ENCODE measurements at places on chromosomes 3 and 15.

GRCh38 chr3:37987315-37987697, 3.3 kb upstream of the VILL start:
- DNase-seq = no peak

DNA sequence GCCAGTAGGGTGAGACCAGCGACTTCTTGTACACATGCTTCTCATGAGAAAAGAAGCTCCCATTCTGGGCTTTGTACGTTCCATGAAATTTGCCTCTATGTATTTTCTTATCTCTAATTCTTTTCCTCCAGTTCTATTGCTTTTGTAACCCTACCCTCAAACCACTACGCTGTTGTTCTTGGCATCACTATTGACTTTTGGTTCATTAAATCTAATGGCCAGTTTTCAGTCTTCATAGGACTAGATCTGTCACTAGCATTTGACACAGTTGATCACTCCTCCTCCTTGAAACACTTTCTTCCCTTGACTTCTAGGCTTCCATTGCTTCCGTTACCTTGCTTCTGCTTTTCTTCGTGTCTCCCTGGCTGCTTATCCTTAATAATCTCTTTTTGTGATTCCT, 121.7 kb upstream of the GOLGA6L4 start:
- DNase-seq = no peak

- DNase-seq = no peak
Observed at GRCh38 chr3:188367678-188368077, 213.7 kb downstream of the LPP start.

GRCh38 chr3:157148196-157148889, 11.6 kb downstream of the CCNL1 start:
- no peak for DNase-seq

- no peak for DNase-seq
Observed at GRCh38 chr3:173135059-173135458, 6.0 kb downstream of the SPATA16 start.

DNA sequence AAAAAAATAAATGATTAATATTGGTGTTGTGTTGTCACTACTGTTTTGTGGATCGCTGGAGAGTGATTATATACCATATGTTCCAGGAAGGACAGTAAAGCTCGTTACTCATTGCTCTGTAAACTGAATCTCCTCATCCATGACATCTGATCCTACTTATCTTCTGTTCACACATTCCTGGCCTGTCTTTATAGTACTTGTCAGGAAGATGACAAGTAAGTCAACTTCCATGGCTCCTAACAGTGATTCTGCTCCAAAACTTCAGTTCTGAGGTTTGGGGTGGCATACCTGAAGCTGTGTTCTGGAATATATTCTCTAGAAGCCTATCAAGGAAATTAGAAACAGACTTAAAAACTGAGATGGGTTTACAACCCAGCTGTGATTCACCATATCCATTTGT, 288.9 kb downstream of the ZBBX start:
- no peak for DNase-seq

DNA sequence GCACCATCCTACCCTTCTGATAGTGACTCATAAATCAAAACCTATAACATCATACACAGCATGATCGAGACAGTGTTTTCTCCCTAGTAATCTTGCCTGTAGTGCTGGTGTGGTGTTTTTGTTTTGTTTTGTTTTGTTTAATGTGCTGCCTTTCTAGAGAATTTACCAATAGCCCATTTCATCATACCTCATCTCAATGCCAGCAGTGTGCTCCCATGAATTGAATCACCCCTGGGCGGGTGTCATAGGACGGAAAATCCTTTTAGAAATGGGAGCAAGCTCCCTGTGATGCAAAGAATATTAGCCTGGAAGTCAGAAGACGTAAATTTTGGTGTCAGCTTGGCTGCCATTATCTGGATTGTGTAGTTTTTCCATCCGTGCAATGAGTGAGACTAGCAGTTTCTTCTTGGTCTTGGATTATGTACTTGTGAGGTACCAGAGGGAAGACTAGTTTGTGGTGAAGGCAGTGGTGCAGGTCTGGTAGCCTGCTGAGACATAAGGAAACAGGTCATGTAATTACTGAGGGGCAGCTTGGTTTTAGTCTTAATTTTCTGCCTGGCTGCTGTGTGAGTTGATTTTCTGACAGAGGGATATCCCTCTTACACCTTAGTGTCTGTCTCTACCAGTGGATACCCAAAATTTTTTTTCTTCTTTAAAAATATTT, 29.9 kb downstream of the IGSF10 start:
- DNase-seq = no peak

- DNase-seq = no peak
Observed at GRCh38 chr15:98997755-98998154, 9.8 kb downstream of the PGPEP1L start.

DNA sequence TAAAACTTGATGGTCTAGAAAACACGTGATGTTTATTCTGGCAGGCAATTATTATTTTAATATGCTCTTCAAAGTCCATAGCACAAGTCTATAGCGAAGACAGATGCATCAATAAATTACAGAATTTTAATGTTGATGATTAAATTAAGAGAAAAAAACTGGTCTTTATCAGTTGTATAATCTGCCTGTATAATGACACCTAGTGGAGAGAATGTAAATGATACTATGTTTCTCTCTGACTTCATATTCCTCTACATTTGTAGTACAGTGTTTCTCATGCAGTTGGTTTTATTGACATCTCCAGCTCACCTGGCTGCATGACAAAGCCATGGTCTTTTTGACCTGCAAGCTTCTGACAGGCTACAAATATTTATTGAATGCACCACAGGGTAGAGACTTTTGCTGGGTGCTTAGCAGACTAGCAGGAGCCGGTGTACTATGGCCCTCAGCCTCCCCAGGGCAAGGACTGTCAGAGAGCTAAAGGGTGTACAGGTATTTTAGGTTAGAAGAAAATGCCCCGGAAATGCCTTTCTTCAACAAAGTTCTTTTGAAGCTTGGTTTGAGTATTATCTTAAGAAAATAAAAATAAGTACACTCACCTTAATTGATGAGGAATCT, 289.9 kb downstream of the GAP43 start:
- DNase-seq = no peak

- DNase-seq = no peak
Observed at GRCh38 chr3:46853441-46854415, 9.5 kb downstream of the MYL3 start.

GRCh38 chr3:187125319-187126031, 13.8 kb downstream of the RPL39L start:
- no peak for DNase-seq

GRCh38 chr15:84889313-84889990, 5.0 kb downstream of the SLC28A1 start:
- DNase-seq = no peak

DNA sequence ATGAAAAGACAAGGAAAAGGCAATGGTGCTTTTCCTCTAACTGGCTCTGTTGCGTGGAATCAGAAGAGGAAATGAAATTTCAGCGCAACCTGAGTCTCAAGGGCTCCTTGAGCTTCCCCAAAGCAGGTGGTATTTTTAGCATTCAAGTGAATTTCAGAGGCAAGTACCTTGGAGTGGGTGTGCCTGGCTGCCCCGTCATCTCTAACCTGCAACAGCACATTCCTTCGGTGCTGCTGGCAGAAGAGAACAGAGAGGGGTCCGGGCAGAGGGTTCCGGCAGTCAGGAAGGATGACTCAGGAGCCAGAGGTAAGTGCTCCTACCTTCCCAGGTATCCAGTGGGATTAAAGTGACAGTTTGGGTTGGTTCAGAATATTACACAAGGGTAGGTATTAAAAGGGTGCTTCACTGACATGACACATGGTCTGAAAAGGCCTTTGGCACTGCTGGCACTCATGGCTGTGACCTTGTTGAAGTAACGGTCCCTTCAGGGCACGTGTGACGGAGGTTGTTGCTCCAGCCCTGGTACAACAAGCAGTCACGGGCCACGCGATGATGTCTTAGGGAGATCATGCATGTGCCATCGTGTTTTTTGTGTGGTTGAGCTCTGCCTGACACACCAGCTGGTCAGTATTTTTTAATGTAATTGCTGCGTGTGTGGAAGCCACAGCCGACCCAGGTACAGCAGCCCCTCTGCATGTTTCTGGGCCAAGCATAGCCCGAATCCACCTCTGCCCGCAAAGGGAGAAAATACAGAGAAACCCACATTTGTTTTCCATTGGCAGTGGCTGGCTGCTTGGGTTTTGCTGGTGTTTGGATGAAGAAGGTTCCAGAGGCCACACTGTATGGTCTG, 75.7 kb downstream of the LRRK1 start:
- no peak for DNase-seq

- DNase-seq = no peak
Observed at GRCh38 chr3:124920718-124921117, 13.8 kb downstream of the MUC13 start.

DNA sequence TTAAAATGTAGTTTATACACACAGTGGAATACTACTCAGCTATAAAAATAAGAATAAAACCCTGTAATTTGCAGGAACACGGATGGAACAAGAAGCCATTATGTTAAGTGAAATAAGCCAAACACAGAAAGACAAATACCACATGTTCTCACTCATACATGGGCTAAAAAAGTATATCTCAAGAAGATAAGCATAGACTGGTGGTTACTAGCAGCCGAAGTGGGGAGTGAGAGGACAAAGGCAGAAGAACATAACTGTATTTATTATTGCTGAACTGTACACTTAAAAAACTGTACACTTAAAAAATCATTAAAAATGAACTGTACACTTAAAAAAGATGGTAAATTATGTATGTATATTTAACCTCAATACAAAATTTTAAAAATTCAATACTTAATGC, 11.0 kb downstream of the UBE3A start:
- DNase-seq = no peak

- no peak for DNase-seq
Observed at GRCh38 chr15:92884436-92885223, 15.5 kb upstream of the CHD2 start.

DNA sequence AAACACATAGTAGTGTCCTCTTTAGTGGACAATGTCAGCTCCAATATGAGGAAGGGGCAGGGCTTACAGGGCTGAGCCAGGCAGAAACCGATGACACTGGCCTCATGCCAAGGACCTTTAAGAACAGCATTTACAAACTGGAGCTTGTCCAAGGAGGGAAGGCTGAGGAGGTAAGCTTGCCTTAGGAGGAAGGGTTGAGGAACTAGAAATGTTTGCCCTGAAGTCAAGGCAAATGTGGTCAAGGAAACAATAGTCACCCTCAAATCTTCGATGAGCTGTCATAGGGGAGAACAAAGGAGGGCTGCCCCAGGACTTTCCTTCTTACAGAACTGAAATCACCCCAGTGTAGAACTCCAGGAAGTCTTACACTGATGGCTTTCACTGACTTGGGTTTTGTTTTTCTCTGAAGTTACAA, 136.4 kb downstream of the LIPC start:
- DNase-seq = no peak

- no peak for DNase-seq
Observed at GRCh38 chr15:87269566-87269965, 987.0 kb downstream of the NTRK3 start.

GRCh38 chr3:110968076-110968475, 103.5 kb upstream of the NECTIN3 start:
- no peak for DNase-seq

DNA sequence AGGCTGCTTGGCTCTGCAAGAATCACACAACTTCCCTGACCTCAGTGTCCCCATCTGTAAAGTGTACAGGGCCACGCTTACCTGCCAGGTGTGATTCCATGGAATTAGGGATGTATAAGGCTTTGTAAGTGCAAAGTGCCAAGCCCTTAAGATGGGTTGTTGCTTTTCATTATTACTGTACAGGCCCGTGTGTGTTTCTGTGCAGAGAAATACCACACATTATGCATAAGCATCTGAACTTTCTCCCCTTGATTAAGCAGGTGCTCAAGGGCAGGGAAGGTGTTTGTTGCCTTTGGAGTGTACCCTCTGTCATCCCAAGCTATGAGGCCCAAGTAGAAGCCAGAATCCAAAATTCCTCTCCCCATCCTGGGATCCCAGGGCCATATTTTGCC, 13.6 kb upstream of the HRH1 start:
- no peak for DNase-seq

DNA sequence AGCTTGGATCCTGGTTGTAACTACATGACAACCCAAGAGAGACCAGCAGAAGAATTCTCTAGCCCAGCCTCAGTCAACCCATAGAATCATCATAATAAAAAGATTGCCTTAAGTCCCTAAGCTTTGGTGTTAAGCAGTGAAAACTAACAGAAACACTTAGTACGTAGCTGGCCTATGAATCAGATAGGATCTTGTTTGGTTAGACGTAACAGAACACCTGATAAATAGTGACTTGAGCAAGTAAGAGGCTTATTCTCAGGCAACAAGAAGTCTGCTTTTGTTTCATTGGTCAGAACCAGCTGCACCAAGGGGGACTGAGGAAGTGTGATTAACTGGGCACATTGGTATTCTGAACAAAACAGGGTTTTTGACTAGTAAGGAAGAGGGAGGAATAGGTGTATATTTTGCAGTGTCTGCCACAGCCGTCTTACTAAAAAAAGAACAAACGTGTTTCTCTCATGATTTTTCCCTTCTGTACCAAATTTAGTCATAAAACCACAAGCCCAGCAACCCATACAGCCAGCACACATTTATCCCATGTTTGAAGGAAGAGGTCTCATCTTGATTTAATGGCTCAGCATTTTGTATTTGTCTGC, 53.3 kb upstream of the GLCE start:
- no peak for DNase-seq

DNA sequence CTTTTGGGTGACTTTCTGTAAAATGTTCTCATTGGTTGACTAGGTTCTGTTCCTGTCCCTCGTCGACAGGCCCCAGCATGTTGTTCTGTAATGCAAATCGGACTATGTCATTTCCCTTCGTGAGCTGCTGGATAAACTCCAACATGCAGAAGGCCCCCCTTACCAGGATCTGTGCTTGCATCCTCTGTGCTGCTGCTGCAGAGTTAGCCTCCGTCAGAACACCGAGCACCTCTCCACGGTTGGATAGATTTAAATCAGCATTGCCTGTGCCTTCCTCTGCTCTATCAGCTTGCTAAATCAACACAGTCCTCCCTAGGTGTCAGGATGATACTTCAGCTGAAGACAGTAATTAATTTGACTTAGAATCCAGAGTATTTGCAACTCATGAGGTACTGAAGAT, 12.7 kb upstream of the MINDY4B start:
- DNase-seq = no peak

GRCh38 chr3:107208100-107208499, 169.1 kb upstream of the CCDC54 start:
- no peak for DNase-seq

DNA sequence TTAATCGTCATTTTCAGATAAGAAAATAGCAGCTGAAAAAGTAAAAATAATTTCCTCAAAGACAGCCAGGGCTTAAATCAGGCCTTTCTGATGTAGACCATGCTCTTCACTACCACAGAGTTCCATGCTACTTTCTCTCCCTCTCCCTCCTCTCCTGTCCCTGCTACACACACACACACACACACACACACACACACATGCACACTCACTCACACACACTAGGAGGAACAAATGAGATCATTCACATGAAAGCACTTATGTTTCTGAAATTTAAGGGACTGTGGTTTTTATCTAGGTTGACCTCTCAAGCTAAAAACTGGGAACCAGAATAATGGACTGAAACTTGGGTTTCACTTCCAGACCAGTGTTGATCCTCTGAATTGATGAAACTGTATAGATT, 4.1 kb upstream of the PSMA4 start:
- no peak for DNase-seq

- DNase-seq = no peak
Observed at GRCh38 chr3:67946436-67946835, 292.0 kb upstream of the SUCLG2 start.

GRCh38 chr3:22634433-22634832, 568.7 kb upstream of the UBE2E2 start:
- DNase-seq = no peak

Data from stimulated activated CD4-positive, alpha-beta T cell treated with anti-CD3 and anti-CD28 coated beads, TNF-alpha, amount 100 ng/mL, for 24 hours (primary cell).